Sciatic nerve (tissue), 2 donors: ENCODE measurements at places on chromosomes 5 and 9.

GRCh38 chr5:129271308-129271707 is 176.8 kb downstream of the ISOC1 start:
- DNase-seq: no peak

- DNase-seq: no peak
Measured at GRCh38 chr9:90098408-90098807, 493.6 kb downstream of the GADD45G start.

GRCh38 chr9:33287087-33287490 is 3.2 kb upstream of the NFX1 start:
- no peak for DNase-seq

DNA sequence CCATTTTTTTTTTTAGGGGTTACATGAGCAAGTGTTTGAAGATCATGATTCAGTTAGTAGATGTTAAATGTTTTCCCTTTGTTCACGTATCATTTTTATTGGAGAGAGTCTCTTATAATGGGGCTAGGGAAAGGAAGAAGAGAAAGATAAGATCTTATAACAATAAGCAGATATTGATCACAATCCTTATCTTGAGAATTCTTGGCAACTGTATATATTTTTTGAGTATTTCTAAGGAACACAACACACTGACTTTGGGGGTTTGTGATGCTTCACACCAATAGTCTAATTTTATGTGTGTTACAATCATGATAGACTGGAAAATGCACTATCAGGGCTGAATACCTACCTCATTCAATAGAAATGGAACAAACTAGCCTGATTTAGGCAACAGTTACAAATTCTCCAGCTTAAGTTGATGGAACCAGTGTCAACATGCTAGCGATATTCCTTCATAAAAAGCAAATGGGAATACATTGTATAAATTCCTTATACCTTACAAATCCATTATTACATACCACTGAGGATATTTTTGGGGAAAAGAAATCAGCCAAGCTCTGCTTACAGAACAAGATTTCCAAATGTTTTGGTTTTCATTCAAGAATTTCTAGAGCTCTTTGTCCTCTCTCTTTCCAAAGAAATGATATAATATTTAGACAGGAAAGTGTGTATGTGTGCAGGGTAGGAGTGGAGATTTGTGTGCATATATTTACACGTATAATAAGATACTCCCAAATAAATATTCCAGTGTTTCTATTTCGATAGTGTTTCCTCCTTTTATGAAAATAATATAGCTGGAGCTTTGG is 41.5 kb downstream of the SVEP1 start:
- no peak for DNase-seq

DNA sequence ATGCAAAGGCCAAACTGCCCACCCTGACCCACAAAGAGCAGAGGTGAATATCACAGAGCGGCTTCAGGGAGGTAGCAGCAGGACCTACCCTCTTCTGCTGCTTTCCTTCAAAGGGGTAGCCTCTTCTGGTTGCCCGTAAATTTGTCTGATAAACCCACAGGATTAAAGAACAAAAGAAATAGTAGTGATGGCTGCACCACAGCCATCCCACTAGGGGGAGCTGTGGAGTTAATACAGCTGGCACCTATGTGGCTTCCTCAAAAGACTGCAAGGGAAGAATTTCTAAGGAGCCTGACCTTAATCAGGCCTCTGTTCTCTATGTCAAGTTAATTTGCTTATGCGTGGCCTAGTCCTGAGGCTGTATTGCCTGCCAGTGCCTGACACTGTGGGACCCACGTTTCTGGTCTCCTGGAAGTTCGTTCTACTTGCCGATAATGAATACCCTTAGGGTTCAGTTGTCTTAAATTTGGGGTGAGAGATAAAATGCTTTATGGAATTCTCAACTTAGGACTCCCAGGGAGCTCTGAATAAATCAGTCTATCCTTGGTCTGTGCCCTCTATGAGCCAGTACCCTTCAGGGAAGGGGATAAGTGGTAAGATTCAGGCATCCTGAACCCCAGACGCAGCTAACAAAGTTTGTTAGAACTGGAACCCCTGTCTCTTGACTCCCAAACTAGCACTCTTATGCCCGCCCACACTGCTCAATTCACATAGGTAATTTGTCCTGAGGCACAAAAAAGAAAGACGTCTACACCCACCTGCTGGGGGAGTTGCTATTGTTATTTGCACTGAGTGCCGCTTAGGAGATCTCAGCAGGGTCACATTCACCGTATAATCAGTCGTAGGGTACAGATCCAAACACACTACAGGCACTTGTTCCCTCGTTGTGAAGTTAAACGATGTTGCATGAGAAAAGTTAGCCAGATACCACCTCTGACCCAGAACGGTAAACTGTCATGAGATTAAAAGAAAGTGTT is 77.1 kb downstream of the SUSD1 start:
- DNase-seq: peak; percentile 69
